Fibroblast of skin of right quadriceps (primary cell): ENCODE measurements at places on chromosomes 6 and 20.
A peak's percentile ranks its signal among the peaks of the same experiment; 100 is the strongest.

DNA sequence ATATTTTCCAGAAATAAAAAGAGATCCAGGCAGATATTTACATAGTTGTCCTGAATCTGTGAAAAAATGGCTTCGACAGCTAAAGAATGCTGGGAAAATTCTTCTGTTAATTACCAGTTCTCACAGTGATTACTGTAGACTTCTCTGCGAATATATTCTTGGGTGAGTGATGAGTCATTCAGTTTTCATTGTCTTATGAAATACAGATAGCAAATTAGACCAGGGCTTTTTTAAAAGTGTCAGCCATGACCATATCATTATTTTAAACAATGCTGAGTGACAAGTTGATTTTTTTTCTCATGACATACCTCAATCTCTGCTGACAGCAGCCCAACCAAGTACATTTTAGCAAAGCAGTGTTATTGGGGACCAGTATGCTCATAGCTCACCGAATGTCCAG is 32.8 kb downstream of the TSPYL4 start:
- DNase-seq: peak; percentile 71

GRCh38 chr20:40468759-40469158 is 220.3 kb downstream of the MAFB start:
- no peak for DNase-seq

DNA sequence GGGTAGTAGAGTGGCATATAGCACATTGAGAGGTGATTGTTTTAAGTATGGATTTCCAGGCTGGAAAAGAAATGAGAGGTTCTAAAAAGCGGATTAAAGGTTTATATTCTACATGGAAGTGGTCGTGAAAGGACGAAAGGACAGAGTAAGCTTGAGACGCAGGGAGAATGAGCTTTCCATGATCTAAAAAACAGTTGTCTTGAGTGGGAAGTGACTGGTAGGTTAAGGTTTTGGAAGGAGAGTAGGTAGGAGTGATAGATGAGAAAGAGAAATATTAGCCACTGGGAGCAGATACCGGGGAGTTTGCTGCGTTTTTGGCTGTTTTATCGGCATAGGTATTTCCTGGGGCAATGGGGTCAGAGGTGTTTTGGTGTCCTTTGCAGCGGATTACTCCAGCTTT is 750.6 kb upstream of the ADGRB3 start:
- no peak for DNase-seq

GRCh38 chr6:110949679-110950285 is 8.7 kb upstream of the GTF3C6 start:
- peak; percentile 29 for DNase-seq

- DNase-seq: no peak
Observed at GRCh38 chr20:60993433-60994044, 258.5 kb upstream of the CDH4 start.

GRCh38 chr6:4678506-4679300 is 97.5 kb upstream of the CDYL start:
- DNase-seq: no peak

DNA sequence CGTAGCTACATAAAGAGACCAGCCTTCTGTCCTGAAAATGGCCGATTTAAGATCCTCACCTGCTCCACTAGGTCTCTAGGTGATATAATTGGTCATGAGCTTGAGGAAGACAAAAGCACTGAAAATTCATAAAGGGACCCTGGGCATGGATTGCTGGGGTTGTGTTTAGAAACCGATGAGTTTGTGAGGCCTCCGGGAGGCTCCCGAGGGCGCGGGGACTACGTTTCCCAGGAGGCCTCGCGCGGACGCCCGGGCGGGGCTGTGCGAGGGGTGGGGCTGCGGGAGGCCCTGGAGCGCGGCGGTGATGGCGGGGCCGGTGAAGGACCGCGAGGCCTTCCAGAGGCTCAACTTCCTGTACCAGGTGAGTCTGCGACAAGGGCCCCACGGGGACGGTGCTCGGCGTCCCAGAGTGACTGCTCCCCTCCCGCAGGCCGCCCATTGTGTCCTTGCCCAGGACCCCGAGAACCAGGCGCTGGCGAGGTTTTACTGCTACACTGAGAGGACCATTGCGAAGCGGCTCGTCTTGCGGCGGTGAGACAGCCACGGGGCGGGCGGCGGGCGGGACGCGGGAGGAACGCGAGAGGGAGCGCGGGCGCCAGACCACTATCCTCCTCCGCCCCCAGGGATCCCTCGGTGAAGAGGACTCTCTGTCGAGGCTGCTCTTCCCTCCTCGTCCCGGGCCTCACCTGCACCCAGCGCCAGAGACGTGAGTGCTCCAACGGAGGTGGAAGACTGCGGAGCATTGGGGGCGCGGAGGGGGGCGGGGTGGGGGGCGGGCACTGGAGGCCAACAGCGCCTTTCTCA is at the start of gene RPP21:
Gene RPP21 (plus strand): TSS at position 289 of the 804 bp plus-strand sequence. CDS start 16 bp downstream, at position 305.
- peak; percentile 73 for DNase-seq

DNA sequence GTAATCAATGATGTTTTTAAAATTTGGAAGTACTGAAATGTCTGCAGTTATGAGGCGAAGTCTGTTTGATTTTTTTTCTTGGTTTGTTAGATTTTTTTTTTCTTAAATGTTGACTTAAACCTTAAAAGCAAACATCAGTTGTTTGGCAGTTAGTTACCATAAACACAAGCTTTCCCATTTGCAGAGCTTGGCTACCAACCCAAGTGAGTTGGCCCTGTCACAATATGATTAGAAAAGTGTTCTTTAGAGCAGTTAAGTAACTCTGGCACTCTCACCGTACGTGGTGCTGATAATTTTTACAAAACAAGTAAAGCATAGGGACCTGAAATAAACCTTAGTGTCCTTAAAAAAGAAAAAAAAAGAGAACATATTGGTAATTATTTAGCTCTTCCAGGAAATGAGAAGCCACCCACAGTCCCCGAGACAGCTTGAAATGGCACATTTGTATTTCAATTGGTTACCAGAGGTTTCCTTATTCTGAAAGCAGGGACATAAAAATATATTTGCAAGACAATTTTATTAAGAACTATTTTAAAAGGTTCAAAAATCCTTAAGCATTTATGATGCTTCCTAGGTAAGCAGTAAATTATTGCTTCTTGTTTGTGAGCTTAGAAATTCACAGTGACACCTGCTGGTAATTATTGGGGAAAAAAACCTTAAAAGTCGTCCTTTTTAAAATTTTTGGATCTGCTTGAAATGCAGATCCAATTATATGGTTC is 3.9 kb downstream of the HEY2 start:
- peak; percentile 21 for DNase-seq

DNA sequence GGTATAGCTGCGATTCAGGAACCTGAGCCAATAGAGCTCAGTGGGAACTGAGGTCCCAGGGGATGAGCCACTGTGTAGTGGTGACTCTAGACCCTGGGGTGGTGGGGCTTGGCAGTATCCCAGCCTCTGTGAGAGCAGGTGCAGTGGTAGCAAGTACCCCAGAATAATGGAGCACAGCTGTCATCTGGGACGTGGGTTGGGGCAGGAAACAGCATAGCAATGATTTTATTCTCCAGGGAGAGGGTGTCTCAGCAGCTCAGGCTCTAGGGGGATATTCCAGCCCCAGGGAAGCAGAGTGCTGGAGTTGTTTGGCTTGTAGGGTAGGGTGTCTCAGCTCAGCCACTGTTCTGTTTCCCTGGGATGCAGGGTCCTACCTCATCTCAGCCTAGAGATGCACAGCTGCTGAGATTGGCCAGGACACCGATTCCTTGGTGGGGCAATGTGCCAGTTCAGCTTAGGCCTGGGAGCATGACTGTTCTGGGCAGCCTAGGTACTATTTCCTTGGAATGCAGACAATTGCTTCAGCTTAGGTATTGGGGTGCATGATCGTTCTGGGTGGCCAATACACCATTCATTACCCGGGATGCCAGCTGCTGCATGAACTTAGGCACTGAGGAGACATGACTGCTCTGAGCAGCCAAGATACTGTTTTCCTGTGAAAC is 34.0 kb upstream of the NUP153 start:
- no peak for DNase-seq

DNA sequence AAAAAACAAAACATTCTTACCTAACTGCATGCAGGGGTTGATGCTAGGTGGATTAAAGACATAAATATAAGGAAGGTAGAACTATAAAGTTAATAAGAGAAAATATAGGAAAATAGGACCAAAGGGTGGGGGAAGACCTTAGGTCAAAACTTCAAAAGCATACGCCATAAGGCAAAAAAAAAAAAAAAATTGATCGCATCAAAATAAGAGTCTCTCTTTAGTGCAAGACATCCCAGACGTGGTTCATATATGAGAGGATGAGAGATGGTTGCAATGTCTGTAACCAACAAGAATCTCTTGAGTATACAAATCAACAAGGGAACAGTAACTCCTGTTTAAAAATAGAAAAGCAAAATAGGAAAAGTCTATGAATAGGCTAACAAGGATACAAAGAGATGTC is 8.5 kb downstream of the BAG2 start:
- DNase-seq: no peak

- DNase-seq: peak; percentile 49
Observed at GRCh38 chr6:15285682-15286294, 39.9 kb downstream of the JARID2 start.

GRCh38 chr6:109308018-109308492 is 74.2 kb downstream of the CD164 start:
- peak; percentile 23 for DNase-seq

DNA sequence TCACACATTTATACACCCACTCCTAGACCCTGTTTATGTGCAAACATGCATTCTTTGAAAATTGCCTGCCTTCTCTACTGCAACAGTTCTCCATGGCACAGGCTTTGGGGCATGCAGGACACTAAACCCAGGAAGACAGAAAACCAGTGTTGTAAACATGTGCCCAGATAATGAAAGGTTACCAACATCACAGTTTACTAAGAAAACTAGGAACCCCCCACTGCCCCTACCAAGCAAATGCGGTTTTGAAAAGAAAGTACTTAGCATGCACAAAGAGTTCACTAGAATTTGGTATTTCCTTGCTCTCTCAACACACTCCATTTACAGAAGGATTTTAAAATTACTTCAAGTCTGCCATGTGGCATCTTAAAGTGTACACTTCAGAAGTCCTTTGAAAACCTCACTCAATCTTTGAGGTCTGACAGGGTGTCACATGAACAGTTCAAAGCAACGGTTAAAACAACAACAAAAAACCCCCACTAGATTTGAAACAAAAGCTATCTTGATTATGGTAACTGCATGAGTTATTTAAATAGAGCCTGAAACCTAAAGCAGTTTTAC is 245.0 kb downstream of the GMPR start:
- DNase-seq: no peak

- DNase-seq: no peak
Observed at GRCh38 chr6:98514796-98515195, 319.6 kb upstream of the POU3F2 start.

GRCh38 chr6:41599852-41600445 is 38.3 kb upstream of the MDFI start:
- DNase-seq: no peak

GRCh38 chr6:155093430-155093829 is 98.3 kb downstream of the TIAM2 start:
- no peak for DNase-seq

- peak; percentile 67 for DNase-seq
Observed at GRCh38 chr6:22451962-22452361, 117.4 kb upstream of the HDGFL1 start.

- peak; percentile 17 for DNase-seq
Observed at GRCh38 chr20:45545754-45546453, 1.3 kb downstream of the EPPIN start.

GRCh38 chr20:49704932-49705336 is 8.7 kb downstream of the B4GALT5 start:
- DNase-seq: no peak

DNA sequence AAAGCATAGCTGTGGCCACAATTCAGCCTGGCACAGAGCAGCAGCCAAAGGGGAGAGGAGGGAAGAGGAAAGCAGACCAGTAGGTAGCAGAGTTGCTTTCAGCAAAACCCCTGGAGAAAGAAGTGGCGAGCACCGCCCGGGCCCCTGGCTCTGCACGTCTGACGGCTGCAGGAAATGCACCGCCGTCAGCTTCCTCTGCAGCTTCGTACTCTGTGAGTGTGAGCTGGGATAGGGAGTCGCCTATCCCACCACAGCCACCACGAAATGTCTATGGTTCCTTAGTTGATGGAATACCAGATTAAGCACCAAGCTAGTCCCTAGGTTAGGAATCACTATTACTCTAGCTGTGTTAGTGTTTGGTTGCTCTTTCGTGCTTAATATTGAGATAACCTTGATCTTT is 79.9 kb upstream of the NAA20 start:
- DNase-seq: no peak

DNA sequence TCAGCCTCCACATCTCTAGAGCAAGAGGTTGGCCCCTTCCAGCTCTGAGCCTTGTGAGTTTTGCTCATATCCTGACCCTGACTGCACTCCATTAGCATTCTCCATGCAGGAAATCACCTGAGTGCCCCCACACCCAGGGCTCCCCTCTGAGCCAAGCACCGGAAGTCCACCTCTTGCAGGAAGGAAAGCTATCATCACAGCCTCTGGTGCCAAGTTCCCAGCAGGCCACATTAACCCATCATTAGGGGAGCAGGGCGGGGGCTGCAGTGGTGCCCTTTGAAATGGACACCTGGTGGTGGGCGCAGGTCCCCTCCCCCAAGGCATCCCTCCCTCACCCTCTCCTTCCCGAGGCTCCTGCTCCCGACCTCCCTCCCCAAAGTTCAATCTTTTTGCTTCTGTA is 16.1 kb downstream of the GRM4 start:
- DNase-seq: no peak

DNA sequence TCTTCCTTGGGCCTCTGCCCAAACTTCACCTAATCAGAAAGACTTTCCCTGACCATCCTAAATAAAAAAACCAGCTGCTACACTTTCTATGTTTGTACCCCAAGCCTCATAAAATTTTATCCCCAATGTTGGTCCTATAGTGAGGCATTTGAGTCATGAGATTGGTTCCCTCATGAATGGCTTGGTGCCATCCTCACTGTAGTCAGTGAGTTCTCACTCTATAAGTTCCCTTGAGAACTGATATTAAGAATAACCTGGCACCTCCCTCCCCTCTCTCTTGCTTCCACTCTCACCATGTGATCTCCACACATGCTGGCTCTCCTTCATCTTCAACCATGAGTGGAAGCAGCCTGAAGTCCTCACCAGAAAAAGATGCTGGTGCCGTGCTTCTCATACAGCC is 316.9 kb upstream of the PRDM1 start:
- no peak for DNase-seq

- DNase-seq: no peak
Observed at GRCh38 chr6:121365536-121366521, 31.5 kb upstream of the TBC1D32 start.
